Activated B cell treated with CpG ODN at 0.5 μM for 24 hours (primary cell): ENCODE measurements at places on chromosomes 11 and 22. TPM values are rescaled to one million over a fixed set of nuclear protein-coding genes. Genes with fewer than 3 reads are reported as not detected.
A peak's percentile ranks its signal among the peaks of the same experiment; 100 is the strongest.

- H3K4me3 ChIP-seq, result no peak overlapping the region
- no peaks in the 10 kb centered on the region for H3K36me3 ChIP-seq
- no peaks in the 10 kb centered on the region for H3K4me1 ChIP-seq
- H3K27ac ChIP-seq, result no peak overlapping the region
Observed at GRCh38 chr22:43736651-43737050, 75.5 kb downstream of the EFCAB6 start.

Gene TIMP3
- total RNA-seq, result not detected in 2 replicates

Gene TSGA10IP
- total RNA-seq, result not detected in 2 replicates

- no peak for DNase-seq
- H3K36me3 ChIP-seq, result no peaks in the 10 kb centered on the region
- no peak overlapping the region for H3K4me3 ChIP-seq
- H3K4me1 ChIP-seq, result no peaks in the 10 kb centered on the region
Observed at GRCh38 chr22:23094260-23094659, 23.9 kb downstream of the GNAZ start.

DNA sequence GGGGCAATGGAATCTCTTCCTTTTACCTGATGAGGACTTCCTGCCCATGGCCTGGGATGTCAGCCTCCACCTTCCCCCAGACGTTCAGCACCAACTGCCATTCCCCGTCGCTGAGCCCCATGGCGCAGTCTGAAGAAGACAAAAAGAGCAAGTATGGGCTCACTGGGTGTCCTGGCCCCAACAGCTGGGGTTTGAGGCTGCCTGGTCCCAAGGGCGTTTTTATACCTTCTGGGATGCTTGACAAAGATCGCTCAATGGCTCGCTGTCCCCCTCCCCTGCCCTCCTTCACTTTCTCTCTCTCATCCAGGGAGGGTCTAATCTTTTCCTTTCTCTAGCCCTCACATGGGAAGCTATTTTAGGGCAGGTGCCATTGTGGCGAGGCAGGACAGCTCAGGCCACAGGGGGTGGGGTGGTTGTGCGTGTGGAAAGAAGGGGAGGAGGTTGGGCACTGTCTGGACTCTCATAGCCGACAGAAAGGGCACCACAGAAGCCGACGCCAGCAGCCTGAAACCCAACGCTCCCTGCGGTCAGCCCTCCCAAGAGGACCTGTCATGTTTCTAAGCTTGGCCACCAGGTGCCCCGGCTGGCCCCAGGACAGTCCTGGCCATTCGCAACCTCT lies at the start of gene MB:
TSS of gene MB (minus strand) at position 193 of the 619 bp plus-strand sequence. CDS start at position 121, 72 bp downstream.
- H3K27ac ChIP-seq, result no peak within 1 kb of the TSS
- H3K36me3 ChIP-seq, result no peaks in the 10 kb centered on the region
- H3K4me3 ChIP-seq, result no peak within 1 kb of the TSS
- H3K4me1 ChIP-seq, result peaks cover 2% of the 10 kb centered on the region

DNA sequence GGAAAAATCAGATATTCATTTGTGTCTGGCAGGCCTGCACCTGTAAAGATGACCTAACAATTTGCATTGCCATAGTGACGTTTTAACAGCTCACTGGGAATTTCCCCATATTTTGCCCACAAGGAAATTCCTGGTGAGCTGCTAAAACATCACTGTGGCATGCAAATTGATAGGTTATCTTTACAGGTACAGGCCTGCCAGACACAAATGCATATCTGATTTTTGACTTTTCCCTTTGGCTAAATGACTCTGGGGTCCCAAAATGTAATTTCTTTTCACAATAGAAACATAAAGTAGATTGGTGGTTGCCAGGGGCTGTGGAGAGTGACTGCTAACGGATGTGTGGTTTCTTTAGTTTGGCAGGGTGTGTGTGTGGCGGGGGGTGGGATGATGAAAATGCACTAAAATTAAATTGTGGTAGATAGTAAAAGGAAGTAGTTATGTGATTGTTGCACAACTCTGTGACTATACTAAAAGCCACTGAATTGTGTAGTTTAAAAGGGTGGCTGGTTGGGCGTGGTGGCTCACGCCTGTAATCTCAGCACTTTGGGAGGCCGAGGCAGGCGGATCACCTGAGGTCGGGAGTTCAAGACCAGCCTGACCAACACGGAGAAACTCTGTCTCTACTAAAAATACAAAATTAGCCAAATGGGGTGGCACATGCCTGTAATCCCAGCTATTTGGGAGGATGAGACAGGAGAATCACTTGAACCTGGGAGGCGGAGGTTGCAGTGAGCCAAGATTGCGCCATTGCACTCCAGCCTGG lies 18.5 kb upstream of the FEZ1 start:
- H3K27me3 ChIP-seq, result no peaks in the 10 kb centered on the region
- H3K27ac ChIP-seq, result peak overlapping the region; percentile 92
- H3K36me3 ChIP-seq, result no peaks in the 10 kb centered on the region
- peak; percentile 27 for DNase-seq
- H3K4me3 ChIP-seq, result peak overlapping the region; percentile 21

DNA sequence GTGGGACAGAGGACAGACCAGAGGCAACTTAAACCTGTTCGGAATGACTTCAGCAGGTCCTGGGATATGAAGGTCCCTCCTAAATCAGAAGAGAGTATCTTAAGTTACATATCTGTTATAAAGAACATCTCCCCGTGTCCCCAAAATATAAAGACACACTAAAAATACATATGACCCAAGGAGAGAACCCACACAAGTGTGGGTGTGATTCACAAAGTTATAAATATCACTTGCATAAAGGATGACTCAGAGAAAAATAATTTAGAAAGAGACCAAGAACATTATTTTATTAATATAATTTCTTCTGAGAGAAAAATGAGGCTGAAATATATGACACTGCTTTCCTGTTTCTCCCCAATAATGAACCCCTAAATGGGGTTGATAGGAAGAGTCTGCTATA lies 14.2 kb downstream of the OR5B21 start:
- H3K27me3 ChIP-seq, result no peaks in the 10 kb centered on the region
- H3K36me3 ChIP-seq, result no peaks in the 10 kb centered on the region
- H3K4me1 ChIP-seq, result no peaks in the 10 kb centered on the region
- H3K4me3 ChIP-seq, result no peak overlapping the region
- no peak for DNase-seq

DNA sequence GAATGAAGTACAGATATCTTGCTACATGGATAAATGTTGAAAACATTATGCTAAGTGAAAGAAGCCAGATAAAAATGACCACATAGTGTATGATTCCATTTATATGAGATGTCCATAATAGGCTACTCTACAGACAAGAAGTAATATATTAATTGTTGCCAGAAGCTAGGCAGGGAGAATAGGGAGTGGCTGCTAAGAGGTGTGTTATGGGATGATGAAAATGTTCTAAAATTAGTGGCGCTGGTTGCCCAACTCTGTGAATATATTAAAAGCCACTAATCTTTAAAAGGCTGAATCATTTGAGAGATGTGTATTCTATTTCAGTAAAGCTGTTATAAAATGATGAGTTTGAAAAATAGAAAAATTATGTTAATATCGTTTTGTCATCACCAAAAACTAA lies 144.4 kb downstream of the NCAM1 start:
- no peak overlapping the region for H3K27ac ChIP-seq
- no peaks in the 10 kb centered on the region for H3K36me3 ChIP-seq
- H3K4me3 ChIP-seq, result no peak overlapping the region
- H3K4me1 ChIP-seq, result no peaks in the 10 kb centered on the region
- DNase-seq, result no peak

GRCh38 chr11:1299621-1300020 lies 9.8 kb downstream of the TOLLIP start:
- peaks cover 11% of the 10 kb centered on the region for H3K4me1 ChIP-seq
- DNase-seq, result peak; percentile 7
- H3K27ac ChIP-seq, result no peak overlapping the region
- H3K27me3 ChIP-seq, result no peaks in the 10 kb centered on the region
- H3K4me3 ChIP-seq, result no peak overlapping the region
- H3K36me3 ChIP-seq, result peaks cover 39% of the 10 kb centered on the region

GRCh38 chr22:22463855-22464540 lies 44.5 kb downstream of the ZNF280B start:
- peaks cover 19% of the 10 kb centered on the region for H3K4me1 ChIP-seq
- peak overlapping the region; percentile 61 for H3K27ac ChIP-seq

Gene CYP2D6
- 1.3 and 2.8 TPM in 2 replicates for total RNA-seq

DNA sequence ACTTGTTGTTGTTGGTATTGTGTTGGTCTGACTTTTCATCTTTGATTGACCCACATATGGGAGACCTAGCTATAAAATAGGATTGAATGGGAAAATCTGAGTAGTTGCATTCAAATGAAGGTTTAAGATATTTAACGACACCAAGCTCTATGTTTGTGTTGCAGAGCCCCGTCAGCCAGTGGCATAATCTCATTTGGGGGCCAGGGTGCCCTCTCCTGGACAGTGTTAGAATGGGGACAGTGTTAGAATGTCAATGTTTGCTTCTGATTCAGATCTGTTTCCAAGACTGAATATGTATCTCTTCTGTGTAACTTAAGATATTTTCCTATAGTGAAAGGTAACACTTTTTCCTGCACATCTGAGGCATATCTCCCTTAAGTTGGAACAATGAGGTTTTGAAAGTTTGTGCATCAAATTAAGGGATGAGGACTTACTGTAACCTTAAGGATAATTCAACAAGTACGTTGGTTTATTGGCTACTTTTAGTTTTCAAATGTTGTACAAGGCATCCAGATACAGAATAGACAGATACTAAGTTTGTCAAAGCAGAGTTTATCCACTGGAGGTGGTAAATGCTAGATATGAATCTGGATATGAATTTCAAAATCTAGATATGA lies 5.3 kb upstream of the OR52M1 start:
- H3K36me3 ChIP-seq, result no peaks in the 10 kb centered on the region
- H3K4me3 ChIP-seq, result no peak overlapping the region

DNA sequence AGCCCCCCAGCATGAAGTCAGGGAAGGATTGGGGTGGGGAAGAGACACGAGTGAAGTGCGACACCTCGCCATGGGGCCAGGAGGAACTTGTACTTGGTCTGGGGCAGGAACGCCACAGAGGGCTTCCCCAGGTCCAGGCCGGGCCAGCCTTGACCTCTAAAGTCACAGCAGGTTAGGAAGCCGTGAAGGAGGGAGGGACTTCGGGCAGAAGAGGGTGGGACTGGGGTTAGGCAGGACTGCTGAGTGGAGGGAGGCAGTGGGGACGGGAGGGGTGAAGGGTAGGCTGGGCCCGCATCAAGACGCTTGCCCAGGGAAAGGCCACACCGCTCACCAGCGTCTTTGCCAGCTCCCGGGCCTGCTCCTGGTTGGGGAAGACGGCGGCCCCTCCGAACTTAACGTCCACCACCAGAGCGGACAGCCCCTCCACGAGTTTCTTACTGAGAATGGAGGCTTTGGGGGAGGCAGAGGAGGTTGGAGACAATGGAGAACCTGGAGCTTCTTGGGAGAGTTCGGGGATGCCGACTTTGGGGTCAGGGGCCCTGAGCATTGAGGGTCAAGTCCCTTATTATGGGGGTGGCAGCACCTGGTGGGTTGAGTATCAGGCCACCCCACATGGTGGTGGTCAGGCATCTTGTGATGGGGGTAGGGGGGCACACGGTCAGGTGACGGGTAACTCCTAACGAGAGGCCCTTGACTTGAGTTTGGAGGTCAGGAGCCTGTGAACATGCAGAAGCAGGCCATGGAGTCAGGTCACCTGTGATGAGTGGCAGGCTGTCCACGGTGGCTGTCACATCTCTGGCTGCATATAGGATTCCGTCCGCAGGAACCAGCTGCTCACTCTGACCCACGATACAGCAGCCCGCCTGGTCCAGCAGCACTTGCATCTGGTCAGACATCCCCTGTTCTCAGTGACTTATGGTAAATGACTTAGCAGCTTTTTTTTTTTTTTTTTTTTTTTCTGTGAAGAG lies 1.7 kb upstream of the SCO2 start:
- DNase-seq, result no peak
- H3K27me3 ChIP-seq, result no peaks in the 10 kb centered on the region
- peaks cover 33% of the 10 kb centered on the region for H3K4me1 ChIP-seq
- H3K36me3 ChIP-seq, result peaks cover 31% of the 10 kb centered on the region

- H3K4me1 ChIP-seq, result peaks cover 13% of the 10 kb centered on the region
- H3K4me3 ChIP-seq, result no peak overlapping the region
Observed at GRCh38 chr11:1780700-1781592, 17.2 kb upstream of the CTSD start.

DNA sequence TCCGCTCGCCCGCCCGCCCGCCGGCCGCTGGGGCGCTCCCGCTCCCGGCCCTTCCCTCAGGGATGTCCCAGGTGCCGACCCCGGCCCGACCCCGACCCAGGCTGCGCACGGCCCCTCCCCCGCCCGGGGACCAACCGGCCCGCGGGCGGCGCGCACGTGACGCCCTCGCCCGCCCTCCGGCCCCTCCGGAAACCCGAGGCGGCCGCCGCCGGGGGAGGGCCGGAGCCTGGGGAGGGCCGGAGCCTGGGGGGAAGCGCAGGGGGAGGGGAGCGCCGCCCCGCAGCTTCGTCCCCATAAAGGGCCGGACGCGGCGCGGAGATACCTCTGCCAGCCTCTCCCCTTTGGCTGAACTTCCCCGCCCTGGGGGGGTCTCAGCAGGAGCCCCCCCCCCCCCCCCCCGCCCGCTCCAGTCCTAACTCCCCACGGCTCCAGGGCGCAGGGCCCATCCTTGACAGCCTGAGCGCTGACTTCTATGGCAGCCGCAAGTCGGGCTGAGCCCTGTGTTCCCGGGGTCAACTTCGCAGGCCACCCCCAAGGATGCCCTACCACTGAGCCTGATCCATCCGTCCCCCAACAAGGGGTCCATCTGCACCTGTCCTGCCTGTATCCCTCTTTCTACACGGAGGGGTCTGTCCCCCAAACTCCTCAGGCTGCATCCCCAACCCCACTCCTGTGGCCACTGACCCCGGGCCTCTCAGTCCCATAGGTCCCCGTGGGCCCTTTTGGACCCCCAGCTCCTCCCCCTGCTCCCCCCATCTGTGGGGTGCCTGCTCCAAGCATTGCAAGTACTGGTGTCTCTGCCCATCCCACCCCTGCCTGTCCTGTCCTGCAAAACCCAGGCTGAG lies at the start of gene MAPK12:
TSS of gene MAPK12 (minus strand) at position 69 of the 845 bp plus-strand sequence. CDS start 174 bp downstream, outside the sequence.
- H3K27me3 ChIP-seq, result peaks cover 13% of the 10 kb centered on the region
- no peak within 1 kb of the TSS for H3K27ac ChIP-seq
- H3K4me3 ChIP-seq, result peak within 1 kb of the TSS; percentile 72
- H3K36me3 ChIP-seq, result no peaks in the 10 kb centered on the region
- no peak for DNase-seq
- peaks cover 18% of the 10 kb centered on the region for H3K4me1 ChIP-seq

DNA sequence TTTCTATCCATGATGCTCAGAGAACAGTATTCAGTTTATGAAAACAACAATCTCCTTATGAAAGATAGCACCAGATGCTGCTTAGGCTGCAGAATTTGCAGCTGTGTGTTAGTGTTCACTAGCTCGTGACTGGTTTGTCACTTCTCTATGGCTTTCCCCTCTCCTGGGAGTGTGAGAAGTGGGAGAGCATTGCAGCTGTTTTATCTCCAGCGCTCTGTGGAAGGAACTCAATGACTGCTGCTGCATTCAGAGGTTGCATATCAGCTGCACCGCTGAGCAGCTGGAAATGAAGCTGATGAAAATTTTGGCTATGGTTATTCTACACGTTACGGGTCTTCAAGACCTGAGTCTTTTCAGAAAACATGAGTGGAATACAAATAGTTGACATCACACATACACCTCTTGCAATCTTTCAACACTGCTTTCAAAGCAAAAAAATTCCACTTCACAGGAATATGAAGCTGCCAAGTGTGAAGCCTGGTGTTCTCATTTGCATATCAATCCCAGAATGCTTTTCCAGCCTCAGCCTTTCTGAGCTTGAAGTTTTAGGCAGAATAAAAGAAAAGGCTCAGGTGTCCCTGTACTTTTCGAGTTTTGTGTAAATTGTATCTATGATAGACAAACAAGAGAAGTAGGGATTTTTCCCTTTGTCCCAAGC lies 149.3 kb upstream of the DDI1 start:
- no peak overlapping the region for H3K4me3 ChIP-seq
- peaks cover 2% of the 10 kb centered on the region for H3K27me3 ChIP-seq
- H3K27ac ChIP-seq, result no peak overlapping the region
- H3K36me3 ChIP-seq, result no peaks in the 10 kb centered on the region
- peaks cover 7% of the 10 kb centered on the region for H3K4me1 ChIP-seq
- DNase-seq, result no peak
